B cell (primary cell): ENCODE measurements at places on chromosomes 12 and 14.

DNA sequence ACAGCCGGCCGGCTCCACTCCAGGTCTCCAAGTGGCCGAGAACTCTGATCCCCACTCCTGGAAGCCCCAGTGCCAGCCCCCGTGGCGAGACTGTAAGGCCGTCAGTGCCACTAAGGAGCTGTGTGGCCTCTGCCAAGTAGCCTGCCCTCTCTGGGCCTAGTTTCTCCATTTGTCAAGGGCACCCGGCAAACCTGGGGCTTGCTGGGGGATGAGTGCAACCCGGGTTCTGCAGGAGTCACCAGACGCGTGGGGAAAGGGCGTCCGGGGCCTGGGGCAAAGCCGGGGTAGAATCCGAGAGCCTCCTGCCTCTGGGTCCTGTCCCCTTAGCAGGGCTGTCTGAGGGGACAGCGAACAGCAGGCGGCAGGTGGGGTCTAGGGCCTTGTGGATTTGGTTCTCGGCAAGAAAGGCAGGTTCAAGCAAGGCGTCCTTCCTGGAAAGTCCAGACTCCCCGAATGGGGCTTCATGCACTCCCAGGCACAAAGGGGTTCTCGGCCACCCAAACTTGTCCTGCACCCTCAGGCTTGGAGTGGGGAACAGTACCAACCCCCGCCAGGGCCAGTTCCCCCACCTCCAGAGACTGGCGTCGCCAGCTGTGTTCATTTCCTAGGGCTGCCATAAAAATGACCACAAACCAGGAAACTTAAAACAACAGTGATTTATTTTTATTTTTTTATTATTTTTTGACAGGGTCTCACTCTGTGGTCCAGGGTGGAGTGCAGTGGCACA lies 56.0 kb downstream of the NCOR2 start:
- DNase-seq, result no peak

DNA sequence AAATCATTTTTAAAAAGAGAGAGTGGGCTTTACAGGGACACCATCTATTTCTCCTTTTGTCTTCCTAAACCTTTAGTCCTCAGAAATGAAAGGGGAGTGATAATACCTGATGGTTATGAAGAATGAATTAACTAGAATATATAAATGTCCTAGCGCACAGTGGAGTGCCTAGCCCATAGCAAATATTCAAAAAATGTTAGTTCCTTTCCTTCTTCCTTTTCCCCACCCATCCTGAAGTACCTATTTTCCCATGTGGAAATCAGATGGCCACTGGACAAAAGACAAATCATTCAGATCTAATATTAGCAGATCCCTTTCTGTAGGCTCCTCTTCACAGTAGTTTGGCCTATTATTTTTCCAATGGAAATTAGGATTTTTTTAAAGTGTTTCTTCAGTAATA lies 90.0 kb downstream of the SLC25A21 start:
- no peak for DNase-seq

DNA sequence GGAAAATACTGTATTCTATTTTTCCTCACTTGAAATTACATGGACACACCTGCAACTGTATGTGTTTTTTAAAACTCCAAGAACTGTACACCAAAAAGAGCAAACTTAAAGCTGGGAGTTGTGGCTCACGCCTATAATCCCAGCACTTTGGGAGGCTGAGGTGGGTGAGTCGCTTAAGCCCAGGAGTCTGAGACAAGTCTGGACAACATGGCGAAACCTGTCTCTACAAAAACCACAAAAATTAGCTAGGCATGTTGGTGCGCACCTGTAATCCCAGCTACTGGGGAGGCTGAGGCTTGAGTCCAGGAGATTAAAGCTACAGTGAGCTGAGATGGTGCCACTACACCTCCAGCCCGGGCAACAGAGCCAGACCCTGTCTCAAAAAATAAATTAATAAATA lies 95.9 kb downstream of the SINHCAF start:
- no peak for DNase-seq

GRCh38 chr12:50572760-50573159 lies 68.0 kb downstream of the DIP2B start:
- DNase-seq, result no peak
